Mesothelial cell of epicardium (in vitro differentiated cells): ENCODE measurements at places on chromosomes 13 and 19.

GRCh38 chr13:30841154-30841553 is 64.9 kb upstream of the MEDAG start:
- no peak for DNase-seq

DNA sequence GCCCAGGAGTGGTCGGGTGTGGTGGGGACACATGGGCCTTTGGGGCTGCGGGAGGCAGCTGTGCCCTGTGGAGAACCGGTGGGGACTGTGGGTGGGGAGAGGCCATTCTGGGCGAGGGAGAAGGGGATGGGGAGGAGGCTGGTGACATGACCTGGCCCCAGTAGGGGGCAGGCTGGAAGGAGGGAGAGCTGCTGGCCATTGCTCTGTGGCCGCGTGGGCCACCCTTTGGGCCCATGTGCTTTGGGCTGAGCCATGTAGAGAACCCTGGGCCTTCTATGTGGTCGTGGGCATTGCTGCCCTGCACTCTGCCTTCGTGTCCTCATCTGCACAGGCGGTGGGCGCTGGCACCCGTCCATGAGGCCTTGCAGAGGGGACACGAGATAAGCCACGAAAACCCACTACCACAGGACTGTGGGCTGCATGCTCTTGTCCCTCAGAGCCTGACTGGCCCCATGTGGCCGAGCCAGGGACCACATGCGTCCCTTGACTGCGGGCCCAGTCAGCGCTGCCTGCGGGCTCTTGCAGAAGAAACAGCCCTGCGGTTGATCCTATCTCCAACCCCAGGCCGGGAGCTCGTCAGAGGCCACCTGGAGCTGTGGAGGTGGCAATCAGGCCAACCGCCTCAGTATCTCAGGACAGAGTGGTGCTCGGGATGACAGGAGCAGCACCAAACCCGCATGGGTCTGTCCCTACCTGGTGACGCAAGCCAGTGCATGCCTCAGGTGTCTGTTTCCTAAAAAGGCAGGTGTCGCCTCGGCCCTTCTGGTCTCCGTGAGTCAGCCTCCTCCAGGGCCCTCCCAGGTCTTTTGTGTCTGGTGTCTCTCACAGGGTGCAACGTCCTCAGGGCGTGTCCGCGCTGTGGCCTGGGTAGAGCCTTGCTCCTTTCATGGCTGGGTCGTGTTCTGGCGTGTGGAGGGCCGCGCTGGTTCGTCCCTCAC is 14.3 kb downstream of the FZR1 start:
- no peak for DNase-seq

DNA sequence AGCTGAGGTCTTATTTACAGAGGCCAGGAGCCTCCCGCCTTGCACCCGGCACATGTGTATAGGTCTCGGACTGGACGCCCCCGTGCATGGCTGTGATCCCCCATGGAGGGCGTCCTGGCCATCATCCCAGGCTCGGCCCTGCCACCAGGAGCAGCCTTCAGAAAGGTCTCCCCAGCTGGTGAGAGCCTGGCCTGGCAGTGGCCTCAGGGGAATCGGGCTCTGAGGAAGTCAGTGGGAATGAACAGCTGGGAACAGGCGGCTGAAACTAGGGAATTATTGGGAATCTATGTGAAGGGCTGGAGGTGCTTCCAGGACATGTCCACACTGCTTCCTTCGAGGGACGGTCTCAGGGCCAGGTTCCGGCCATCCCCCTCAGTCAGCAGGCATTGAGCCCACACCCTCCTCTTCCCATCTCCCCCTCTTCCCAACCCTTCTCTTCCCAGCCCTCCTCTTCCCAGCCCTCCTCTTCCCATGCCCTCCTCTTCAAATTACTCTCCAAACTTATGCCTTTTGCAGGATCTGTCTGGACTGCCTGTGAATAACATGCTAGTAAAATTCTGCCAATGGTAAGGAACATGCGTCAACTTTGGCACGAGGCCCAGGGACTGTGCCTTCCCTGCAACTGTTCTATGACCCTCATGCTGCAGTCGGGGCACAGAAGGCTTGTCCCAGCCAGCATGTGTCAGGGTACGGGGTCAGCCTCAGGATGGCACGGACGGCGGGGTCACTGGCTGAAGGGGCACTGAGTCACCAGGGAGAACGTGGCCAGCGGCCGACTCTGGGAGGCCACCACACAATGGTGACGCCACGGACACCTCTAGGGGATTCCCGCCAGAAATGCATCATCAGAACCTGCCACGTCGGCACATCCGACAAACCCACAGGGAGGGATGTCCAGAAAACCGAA is 24.2 kb upstream of the C13orf46 start:
- DNase-seq: no peak

DNA sequence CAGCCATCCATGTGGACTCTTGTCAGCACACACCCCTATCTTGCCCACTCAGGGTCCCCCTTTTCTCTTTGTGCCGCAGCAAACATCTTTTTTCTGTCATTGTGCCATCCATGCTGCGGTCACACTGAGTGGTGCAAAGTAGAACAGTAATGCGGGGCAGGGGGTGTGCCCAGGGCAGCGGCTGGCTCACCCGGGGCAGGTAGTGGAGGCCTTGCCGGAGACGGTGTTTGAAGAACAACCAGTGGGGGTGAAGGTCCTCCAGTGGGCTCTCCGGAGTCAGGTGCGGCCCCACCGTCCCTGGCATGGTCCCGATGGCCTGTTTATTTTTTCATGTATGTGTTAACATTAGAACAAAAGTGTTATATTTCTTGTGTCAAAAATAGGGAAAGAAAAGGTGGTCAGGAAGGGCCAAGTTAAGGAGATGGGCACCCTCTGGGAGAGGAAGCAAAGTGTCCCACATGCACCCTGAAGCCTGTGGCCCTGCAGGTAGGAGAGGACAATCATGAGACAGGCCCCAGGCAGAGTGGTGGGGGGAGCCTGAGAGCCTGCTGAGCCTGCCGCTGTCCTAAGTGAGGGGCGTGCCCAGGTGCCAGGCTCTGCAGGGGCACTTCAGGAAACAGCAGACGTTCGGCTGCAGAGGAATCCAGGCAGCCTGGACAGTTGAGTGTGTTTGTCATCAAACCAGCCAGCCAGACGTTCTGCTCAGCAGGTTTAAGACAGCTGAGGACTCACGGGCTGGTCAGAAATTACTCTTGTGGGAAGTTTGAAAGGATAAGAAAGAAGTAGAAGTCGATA is 12.3 kb downstream of the TSSK6 start:
- DNase-seq: no peak

DNA sequence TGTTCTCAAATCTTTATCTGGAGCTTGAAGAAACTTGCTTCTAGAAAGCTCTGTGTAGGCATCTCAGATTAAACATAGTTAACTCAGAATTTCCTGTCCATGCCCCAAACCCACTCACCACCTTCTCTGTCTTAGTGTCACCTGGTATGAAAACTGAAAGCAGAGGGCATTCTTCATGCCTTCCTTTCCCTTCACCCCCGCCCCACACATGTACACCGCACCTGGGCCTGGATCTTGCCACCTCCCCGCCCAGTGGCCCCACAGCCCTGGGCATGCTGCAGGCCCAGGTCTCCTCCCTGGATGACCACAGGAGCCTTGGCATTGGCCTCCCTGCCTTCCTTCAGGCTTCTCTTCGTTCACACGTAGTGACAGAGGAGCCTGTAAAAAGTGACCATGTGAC is 15.8 kb downstream of the CFAP97D2 start:
- DNase-seq: no peak

DNA sequence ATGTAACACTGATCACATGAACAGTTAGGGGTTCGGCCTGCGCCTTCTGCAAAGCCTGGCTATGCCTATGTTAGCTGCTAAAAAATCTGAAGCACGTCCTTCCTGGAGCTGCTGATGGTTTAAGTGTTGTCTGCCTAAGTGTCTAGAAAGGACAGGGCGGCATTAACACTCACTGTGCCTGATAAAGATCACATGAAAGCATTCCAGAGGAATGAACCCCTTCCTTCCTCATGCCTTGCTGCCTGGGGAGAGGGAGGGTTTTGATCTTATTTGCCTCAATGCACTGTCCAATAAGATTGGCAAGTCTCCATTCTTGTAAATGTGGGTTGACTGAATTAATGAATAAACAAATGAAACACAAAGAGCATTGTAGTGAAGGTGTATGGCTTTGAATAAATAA is 5.2 kb downstream of the DOCK9 start:
- DNase-seq: no peak

DNA sequence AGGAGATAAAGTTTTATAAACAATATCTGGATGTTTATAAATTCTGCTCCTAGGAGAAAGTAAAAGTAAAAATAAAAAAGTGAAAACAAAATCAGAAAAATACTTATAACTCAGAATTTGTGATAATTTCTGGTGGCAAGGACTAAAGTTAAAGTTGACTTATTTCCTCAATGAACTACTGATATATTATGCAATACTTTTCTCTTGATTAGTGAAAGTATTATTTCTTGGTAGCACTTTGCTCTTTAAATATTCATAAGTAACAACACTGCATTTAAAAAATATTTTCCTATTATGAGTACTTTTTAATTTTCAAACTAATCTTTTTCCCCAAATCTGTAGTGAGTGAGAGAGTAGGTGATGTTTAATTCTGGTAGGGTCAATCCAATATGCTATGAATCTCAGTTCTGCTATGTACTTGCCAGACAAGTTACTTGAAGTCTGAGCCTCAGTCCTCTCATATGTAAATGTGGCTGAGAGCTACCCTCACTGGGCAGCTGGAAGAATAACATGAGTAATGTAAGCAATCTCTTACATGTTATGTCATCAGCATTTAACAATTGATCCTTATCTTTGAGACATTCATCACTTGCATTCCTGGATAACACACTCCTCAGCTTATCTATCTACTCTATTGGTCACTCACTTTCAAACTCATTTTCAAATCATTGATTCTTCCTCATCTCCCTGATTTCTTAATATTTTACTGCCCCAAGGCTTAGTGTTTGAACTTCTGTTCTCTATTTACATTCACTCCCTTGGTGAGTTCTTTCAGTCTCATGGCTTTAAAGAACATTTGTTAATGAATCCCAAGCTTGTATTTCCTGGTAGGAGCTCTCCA is 239.0 kb downstream of the RGCC start:
- DNase-seq: no peak

GRCh38 chr13:51697855-51698254 is 106.1 kb downstream of the DHRS12 start:
- DNase-seq: no peak

DNA sequence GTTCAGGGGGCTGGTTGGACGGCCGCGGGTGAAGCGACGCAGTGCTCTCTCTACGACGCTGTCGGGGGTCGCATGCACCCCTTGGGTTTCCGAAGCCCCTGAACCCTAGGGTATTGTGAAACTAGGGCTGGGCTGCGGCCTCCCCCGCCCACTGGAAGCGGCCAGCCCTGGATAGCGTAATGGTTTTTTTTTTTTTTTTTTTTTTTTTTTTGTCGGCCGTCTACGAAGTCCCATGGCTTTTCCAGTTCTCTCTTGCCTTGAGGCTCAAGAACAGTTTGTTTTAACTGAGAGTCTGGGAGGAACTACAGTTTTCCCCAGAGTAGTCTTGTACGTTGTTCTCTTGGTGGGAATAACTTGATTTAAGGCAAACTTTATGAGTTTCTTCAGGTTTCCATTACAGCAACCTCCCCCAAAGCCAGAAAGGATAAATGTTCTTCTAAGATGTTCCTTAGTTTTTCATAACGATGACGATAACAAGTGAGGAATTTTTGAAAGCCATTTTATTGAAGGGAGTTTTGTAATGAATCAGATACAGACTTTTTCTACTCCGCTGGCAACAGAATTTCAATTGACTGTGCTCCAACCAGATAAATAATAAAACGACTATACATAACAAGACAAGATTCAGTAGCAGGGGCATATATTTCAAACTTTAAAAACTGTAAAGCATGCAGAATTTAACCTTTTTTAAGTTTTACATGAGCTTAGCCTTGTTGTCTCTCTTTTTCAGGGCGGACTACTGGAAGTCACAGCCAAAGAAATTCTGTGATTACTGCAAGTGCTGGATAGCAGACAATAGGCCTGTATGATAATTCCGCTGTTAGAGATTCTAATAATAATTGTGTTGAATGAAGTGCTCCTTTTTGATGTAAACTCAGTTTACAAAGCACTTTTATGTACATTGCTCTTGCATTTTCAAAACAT is 867 bp downstream of the WBP4 start:
- no peak for DNase-seq

- DNase-seq: no peak
Measured at GRCh38 chr19:29255912-29256311, 43.0 kb upstream of the UQCRFS1 start.
